ENCODE measurements at places on chromosomes 12 and 14. TPM values are rescaled to one million over a fixed set of nuclear protein-coding genes. Genes with fewer than 3 reads are reported as not detected.
A peak's percentile ranks its signal among the peaks of the same experiment; 100 is the strongest.

GRCh38 chr14:63475761-63476160 lies 67.4 kb downstream of the PPP2R5E start:
- peak; percentile 36 for DNase-seq

DNA sequence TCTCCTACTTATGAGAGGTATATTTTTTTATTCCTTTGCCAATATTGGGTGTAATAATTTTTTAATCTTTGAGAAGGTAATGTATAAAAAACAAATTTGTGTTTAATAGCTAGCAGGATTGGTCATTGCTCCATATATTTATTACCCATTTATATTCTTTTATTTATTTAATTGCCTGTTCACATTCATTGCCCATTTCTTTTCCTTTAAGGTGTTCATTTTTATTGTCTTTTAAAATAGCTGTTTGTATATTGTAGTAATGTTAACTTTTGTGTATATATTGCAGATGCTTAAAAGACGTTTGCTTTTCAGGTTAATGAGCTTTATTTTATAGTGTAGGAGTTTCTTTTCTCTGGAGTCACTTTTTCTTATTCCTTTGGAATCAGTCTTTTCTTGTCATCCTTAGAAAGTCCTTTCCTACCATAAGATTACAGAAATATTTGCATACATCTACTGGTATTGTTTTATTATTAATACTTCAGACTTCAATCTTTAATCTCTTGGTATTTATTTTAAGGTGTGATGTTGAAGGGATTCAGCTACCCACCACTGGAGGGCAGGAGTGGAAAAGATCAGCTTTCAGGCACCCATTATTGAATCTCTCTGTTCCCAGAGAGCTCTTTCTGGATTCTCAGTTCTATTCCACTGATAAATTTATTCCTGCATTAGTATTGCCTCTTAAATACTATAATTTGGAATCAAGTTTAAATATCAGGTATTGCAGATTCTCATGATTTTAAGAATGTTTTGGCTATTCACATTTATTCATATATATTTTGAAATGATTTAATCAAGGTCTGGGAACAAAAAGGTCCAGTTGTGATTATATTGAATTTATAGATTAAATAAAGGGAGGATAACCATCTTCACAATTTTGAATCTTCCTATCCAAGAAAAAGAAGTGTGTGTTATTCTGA lies 17.3 kb downstream of the PPM1A start:
- no peak for DNase-seq

DNA sequence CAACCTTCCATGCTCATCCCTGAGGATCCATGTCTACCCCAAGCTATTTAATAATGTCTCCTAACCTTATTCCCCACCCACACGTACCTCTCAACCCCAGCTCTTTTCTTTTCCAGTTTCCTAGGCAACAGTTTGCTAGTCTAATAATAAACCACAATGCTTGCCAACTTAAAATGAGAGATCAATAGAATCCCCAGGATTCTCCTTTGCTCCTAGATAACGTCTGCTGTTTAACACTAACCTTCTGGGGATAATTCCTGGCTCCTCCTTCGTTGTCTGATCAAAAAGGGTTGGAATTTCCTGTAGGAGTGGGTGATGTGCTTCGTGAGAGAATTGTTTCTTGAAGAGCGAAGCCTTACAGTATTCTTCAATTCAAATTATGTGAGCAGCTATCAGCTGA lies 42.2 kb upstream of the DBX2 start:
- no peak for DNase-seq

DNA sequence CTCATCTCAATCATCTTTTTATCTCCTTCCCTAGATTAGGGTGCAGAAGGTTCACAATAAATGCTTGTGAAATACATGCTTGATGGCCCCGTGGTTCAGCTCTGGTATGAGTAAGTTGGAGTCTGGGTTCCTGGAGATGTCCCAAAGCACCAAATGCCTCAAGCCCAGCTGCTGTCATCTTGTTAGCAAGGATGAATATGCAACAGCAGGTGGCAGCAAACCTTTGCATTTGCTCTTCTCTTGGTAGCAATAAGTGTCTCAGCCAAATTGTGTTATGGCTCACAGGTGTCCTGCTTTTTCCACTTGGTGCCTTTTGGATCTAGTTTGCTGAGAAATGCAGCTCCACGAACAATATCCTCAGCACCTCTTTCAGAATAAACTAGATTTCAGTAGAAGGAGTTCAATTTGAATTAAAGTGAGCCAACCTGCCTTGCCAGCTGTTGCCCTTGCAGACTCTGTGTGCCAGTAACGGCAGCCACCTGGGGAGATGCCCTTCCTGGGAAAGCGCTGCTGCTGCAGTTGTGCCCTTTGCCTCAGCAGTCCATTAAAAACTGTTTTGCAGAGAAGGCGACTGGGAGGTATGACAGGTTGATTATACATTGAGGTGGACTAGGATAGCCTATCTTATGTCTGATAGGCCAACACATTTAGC lies 417.3 kb downstream of the SNAPC1 start:
- peak; percentile 74 for DNase-seq

- DNase-seq: no peak
These were observed 191.2 kb upstream of the SSTR1 start for GRCh38 chr14:38016497-38016896.

The IL25 gene
- not detected for total RNA-seq

The SERPINA9 gene
- not detected for total RNA-seq

The KRT6C gene
- total RNA-seq: not detected

Data from lung (tissue), 17 donors.